SW480 (cell line): ENCODE measurements at places on chromosomes 13 and 19.

DNA sequence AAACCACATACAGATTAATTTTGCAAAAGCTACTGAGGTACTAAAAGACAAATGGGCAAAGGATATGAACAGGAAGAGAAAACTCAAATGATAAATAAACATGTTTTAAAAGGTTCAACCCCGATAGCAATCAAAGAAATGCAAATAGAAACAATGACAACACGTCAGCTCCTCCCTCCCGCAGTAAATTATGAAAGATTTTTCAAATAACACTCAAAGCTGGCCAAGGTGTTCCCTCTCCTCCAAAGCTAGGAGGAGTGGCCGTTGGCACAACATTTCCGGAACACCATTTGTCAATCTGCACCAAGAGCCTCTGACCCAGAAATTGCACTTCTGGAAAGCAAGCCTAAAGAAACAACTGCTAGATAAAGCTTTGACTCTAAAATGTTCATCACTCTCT, 28.3 kb downstream of the INSR start:
- no peak for DNase-seq

DNA sequence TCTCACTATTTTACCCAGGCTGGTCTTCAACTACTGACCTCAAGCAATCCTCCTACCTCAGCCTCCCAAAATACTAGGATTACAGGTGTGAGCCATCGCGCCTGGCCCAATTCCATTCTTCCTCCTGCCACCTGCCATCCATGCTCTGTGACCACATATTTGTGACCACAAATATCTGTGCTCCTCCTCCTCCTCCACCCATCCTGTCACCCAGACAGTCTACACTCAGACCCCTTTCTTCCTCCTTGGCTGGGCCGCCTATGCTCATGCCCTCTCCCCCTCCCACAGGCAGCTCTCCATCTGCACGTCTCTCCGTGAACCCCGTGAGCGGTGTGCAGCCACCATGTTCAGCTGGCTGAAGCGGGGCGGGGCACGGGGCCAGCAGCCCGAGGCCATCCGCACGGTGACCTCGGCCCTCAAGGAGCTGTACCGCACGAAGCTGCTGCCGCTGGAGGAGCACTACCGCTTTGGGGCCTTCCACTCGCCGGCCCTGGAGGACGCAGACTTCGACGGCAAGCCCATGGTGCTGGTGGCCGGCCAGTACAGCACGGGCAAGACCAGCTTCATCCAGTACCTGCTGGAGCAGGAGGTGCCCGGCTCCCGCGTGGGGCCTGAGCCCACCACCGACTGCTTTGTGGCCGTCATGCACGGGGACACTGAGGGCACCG, 3.2 kb downstream of the EHD2 start:
- DNase-seq: peak; percentile 69

DNA sequence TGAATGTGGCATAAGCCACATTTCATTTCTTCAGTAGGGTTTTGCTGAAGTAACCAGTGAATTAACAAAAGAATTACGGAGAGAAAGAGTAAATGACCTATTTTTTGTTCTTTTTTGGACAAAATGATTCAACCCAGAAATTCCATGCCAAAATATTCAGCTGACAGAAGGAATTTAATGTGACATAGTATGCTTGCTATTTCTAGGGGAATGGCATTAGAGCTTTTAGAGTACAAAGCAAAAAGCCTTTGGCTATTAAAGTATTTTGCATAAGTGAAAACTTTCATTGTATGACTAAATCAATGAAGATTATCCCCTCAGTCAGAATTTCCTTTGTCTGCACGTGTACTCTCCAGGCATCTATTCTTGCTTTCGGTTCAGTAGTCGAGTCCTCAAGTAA, 465.3 kb downstream of the COG6 start:
- no peak for DNase-seq

- DNase-seq: no peak
Observed at GRCh38 chr19:45235485-45235884, 9.7 kb downstream of the EXOC3L2 start.

- DNase-seq: no peak
Observed at GRCh38 chr13:108357228-108357627, 87.7 kb downstream of the TNFSF13B start.

DNA sequence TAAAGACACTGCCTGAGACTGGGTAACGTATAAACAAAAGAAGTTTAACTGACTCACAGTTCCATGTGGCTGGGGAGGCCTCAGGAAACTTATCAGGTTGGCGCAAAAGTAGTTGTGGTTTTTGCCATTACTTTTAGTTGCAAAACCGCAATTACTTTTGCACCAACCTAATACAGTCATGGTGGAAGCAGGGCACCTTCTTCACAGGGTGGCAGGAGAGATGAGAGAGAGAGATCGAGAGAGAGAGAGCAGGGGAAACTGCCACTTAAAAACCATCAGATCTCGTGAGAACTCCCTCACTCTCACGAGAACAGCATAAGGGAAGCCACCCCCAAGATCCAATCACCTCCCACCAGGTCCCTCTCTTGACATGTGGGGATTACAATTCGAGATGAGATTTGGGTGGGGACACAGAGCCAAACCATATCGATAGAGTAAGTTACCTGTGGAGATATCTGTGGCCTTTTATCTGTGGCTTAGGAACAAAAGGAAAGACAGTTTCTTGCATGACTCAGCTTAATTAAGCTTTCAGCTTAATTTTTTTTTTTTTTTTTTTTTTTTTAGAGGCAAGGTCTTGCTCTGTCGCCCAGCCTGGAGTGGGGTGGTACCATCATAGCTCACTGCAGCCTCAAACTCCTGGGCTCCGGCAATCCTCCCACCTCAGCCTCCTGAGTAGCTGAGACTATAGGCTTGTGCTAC, 7.6 kb upstream of the CABP5 start:
- no peak for DNase-seq

GRCh38 chr13:97139691-97140090, 82.4 kb upstream of the MBNL2 start:
- no peak for DNase-seq

- no peak for DNase-seq
Observed at GRCh38 chr19:9139609-9140158, 513 bp upstream of the ZNF317 start.

- DNase-seq: no peak
Observed at GRCh38 chr13:76189882-76190519, 553.9 kb downstream of the LMO7 start.

GRCh38 chr13:33058776-33059327, 42.6 kb downstream of the KL start:
- no peak for DNase-seq

GRCh38 chr19:49929121-49929610, at the start of the genes ATF5 and NUP62:
ATF5 (plus strand) TSS chr19:49929205; CDS start chr19:49930851, 1,646 bp downstream.
NUP62 (minus strand) TSS chr19:49929504; CDS start chr19:49909807, 19,697 bp downstream.
- DNase-seq: peak; percentile 93

GRCh38 chr13:97259798-97260714, 37.9 kb downstream of the MBNL2 start:
- peak; percentile 93 for DNase-seq

DNA sequence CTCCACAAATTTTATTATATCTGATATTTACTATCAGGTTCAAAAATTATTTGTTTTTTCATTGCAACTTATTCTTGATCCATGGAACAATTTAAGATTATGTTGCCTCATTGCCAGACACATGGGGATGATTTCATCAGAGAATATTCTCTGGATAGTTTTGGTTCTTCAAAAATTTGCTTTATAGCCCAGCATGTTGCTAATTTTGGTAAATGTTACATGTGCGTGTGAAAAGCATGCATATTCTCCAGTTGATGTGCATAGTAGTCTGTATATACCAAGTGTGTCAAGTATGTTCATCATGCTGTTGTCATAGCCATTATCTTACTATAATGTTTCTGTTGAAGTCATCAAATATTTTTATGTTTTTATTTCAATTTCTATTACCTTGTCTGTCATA, 122.3 kb downstream of the RFC3 start:
- no peak for DNase-seq

DNA sequence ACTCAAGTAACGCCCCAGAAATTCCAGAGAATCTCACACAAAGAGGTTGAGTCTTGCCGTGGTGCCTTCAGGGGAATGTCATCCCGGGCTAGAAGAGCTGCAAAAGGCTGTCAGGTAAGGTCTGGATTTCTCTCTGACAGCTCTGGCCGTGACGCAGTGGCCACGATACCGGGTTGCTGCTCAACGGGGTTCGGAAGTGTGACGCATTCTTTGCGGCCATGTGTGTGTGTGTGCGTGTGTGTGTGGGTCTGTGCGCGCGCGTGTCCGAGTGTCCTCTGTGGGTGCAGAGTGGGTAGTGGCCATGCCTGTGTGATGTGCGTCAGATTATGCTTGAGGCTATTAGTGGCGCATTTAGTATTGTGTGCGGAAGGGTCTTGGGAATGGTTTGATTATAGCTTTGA, 306 bp downstream of the ZNF540 start:
- DNase-seq: no peak

GRCh38 chr13:28306325-28306724, 168.0 kb downstream of the PAN3 start:
- no peak for DNase-seq

DNA sequence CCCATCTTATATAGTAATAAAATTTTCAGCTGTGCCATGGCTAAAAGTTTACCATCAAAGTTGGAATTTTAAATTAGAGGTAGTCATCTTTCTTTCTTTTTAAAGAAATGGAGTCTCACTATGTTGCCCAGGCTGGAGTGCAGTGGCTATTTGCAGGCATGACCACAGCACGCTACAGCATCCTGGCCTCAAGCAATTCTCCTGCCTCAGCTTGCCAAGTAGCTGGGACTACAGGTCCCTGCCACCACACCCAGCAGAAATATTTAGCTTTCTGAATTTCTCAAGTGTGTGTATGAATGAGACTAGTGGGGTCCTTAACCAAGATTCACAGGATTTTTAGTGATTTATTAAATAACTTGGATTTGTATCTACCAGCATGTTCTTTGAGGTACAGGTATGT, 30.5 kb upstream of the USPL1 start:
- DNase-seq: no peak

GRCh38 chr19:4456476-4456842, 1.1 kb downstream of the UBXN6 start:
- DNase-seq: no peak
